ENCODE measurements at places on chromosomes 12 and 14.

GRCh38 chr14:65753061-65753460 lies 340.5 kb downstream of the FUT8 start:
- DNase-seq = no peak

- no peak for DNase-seq
Observed at GRCh38 chr12:108854451-108855283, 2.7 kb downstream of the SSH1 start.

DNA sequence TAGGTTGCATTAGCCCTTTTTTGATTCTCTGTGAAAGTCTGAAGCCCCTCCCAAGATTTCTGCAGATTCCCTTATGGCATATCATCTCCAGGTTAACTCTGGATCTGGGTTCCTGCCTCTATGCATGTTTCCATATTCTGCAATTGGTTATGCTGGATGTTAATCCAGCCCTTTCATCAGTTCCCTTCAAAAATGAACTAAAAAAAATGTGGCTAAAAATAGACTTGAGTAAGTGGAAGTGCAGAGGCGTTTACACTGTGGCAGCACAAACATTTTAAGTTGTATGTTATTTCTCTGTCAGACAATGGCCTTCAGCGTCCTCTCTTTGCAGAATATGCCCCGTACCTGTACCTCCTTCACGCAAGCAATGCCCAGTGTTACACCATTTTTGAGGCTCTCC lies 11.4 kb downstream of the MGST1 start:
- no peak for DNase-seq

GRCh38 chr14:89061696-89062095 lies 237.2 kb downstream of the TTC8 start:
- DNase-seq = no peak

DNA sequence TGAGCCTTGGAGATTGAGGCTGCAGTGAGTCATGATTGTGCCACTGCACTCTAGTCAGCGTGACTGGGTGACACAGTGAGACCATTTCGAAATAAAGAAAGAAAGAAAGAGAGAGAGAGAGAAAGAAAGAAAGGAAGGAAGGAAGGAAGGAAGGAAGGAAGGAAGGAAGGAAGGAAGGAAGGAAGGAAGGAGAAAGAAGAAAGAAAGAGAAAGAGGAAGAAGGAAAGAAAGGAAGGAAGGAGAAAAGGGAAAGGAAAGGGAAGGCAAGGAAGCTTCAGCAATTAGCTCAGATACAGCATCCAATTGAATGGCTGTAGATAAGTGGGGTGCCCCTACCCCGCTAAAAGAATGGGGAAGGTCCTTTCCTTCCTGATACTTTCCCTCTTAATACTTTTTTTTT lies 9.5 kb upstream of the NAA30 start:
- DNase-seq = no peak

GRCh38 chr14:101183376-101184103 lies 280.0 kb upstream of the RTL1 start:
- no peak for DNase-seq

GRCh38 chr14:98940693-98941437 lies 331.1 kb downstream of the BCL11B start:
- DNase-seq = no peak

DNA sequence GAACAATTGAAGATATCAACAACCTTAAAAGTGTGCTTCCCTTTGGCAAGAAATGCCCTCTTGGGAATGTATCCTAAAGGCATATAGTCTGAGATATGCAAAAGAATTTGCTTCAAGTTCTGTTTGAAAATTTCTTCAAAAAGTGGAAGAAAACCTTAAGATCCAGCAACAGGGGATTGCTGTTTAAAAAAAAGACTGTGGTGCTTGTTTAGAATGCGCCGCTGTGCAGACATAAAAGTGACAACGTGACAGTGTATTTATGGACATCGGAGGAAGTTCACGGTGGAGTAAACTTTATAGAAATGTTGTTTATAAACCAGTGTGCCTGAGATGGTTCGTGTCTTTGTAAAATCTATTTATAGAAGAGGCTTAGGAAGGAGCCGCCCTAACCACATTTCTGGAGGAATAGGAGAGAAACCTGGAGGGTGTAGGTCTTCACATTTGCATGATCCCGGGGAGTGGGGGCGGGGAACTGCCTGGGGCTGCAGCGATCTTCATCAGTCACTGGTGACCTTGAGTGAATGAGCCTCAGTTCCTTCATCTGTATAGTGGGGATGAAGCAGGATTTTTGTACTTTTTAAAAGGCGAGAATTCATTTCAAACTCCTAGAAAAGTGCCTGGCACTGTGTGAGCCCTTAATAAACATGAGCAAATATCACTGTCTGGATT lies 27.5 kb downstream of the ADGRD1 start:
- no peak for DNase-seq

DNA sequence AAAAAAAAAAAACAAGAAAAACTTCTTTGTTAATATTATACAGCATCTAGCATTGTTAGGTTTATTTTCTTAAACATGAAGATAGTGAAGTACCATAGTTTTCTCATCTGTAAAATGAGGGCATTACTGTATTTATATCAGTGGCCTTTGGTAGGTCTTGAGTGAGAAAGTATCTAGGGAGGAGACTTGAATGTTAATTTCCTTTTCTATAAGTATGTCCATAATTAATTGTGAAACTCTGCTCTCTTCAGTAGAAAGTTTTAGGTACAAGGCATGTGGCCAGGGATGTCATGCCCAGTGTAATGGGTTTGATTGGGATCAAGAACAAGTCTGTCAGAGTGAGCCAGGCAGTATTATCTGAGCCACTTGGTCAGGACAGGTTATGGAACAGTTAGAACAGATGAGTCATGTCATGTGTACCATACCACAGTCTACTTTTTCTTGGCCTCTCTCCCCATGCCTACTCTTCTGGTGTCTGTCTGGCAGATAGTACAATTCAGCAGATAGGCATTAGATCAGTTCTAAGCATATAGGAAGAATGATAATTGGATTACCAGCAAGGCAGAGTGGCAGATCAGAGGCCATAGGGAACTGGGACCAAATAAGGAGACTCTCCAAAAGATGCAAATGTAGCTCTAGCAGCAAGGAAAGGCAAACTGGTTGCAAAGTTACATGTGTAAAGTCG lies 30.4 kb downstream of the FBXO34 start:
- DNase-seq = no peak

GRCh38 chr12:121797937-121798786 lies 4.7 kb upstream of the RHOF start:
- no peak for DNase-seq

DNA sequence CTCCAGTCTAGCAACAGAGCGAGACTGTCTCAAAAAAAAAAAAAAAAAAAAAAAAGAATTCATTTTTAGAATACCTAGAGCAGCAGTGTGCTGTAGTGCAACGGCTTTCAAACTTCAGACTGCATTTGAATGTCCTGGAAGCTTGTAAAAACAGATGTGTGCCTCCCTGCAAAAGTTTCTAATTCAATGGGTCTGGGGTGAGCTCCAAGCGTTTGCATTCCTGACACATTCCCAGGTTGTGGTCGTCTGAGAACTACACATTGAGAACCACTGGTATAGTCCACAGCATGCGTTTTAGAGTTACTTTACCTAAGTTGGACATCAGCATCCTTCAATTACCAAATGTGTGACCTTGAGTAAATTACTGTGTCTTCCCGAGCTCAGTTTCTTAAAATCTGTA lies 816.8 kb downstream of the NRXN3 start:
- no peak for DNase-seq

GRCh38 chr12:19965196-19966038 lies 402.9 kb upstream of the PDE3A start:
- no peak for DNase-seq

GRCh38 chr12:94706250-94706661 lies 55.9 kb upstream of the TMCC3 start:
- DNase-seq = no peak

- no peak for DNase-seq
Observed at GRCh38 chr12:104109446-104110271, 28.4 kb downstream of the NFYB start.

Measured in naive thymus-derived CD4-positive, alpha-beta T cell (primary cell).